ENCODE measurements at places on chromosomes 11 and 22. TPM values are rescaled to one million over a fixed set of nuclear protein-coding genes. Genes with fewer than 3 reads are reported as not detected.
A peak's percentile ranks its signal among the peaks of the same experiment; 100 is the strongest.

- no peak overlapping the region for H3K27ac ChIP-seq
- H3K36me3 ChIP-seq = no peaks in the 10 kb centered on the region
- DNase-seq = no peak
- H3K4me3 ChIP-seq = no peak overlapping the region
- H3K4me1 ChIP-seq = no peaks in the 10 kb centered on the region
Observed at GRCh38 chr11:112784323-112785073, 176.7 kb upstream of the NCAM1 start.

Gene OR8A1
- total RNA-seq = not detected

DNA sequence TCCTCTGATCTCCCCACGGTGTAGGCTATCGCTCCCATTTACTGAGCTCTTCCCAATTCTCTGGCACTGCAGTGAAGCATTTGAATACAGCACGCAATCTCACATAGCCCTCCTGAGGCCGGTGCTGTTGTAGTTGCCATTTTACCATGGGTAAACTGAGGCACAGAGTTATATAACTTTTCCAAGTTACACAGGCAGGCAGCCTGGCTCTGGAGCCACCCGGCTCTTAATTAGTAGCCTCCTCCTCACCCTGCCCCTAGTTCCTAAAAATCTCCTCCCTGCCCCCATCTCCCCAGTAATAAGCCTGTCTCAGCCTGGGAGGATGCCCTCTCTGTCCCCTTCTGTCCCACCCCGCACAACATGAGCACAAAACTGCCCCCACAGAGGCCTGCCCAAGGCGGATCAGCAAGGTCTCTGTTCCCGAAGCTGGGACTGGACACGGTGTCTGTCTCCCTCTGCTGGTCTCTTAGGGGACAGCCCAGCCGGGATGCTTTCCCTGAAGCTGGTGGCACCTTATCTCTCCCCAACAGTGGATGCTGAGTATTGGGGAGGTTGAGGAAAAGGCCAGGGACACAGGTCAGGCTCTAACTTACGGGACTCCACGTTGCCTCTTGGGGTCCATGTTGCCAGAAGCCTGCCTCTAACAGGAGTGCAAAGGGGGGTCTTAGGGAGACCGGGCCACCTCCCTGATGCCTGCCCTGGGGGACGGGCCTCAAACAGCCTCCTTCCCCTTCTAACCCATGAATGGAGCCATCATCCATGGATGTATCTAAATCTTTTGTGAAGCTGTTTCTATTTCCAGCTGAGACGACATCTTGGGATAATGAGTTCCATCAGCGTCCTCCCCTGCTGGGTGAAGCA is 9.1 kb upstream of the CLCF1 start:
- no peaks in the 10 kb centered on the region for H3K27me3 ChIP-seq
- H3K4me1 ChIP-seq = peaks cover 25% of the 10 kb centered on the region
- DNase-seq = peak; percentile 94
- H3K36me3 ChIP-seq = no peaks in the 10 kb centered on the region

Gene UPB1
- 1.3 TPM for total RNA-seq

DNA sequence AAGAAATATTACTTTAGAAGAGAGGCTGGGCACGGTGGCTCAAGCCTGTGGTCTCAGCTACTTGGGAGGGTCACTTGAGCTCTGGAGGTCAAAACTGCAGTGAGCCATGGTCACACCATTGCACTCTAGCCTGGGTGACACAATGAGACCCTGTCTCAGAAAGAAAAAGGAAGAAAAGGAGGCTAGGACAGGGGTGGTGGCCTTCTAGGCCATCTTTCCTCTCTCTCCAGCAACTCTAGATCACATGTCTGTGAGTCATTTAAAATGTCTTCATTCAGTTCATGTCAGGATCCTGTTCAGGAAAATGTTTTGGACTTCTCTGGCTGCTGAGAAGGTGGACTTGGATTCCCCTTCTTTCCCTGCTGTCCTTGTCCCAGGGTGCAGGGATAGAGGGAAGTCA is 53.3 kb downstream of the PPFIA1 start:
- DNase-seq = no peak
- H3K27ac ChIP-seq = no peak overlapping the region
- no peaks in the 10 kb centered on the region for H3K27me3 ChIP-seq
- no peaks in the 10 kb centered on the region for H3K4me1 ChIP-seq
- peaks cover 8% of the 10 kb centered on the region for H3K36me3 ChIP-seq

- H3K27me3 ChIP-seq = no peaks in the 10 kb centered on the region
- no peak overlapping the region for H3K27ac ChIP-seq
- no peak overlapping the region for H3K4me3 ChIP-seq
- no peak for DNase-seq
Observed at GRCh38 chr11:130094614-130095013, 24.9 kb downstream of the APLP2 start.

DNA sequence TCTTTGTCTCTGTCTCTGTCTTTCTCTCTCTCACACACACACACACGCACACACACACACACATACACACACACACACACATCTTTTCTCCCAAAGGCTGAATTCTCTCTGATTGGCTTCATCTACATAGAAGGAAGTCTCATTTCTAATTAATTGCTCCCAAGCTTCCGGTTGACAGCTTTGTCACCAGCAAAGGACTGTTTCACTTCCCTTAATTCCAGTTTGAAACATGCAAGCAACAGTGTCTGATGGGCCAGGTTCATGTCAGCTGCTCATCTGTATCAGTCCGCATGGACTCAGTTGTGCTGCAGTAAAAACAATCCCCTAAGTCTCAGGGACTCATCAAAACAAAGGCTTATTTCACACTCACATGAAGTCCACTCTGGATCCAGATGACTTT is 16.2 kb upstream of the PVALB start:
- no peak overlapping the region for H3K4me3 ChIP-seq
- H3K27ac ChIP-seq = no peak overlapping the region
- H3K4me1 ChIP-seq = peaks cover 6% of the 10 kb centered on the region
- DNase-seq = peak; percentile 68
- H3K36me3 ChIP-seq = no peaks in the 10 kb centered on the region
- no peaks in the 10 kb centered on the region for H3K27me3 ChIP-seq

- H3K27ac ChIP-seq = no peak overlapping the region
- no peaks in the 10 kb centered on the region for H3K27me3 ChIP-seq
- DNase-seq = no peak
- peaks cover 51% of the 10 kb centered on the region for H3K4me1 ChIP-seq
Observed at GRCh38 chr22:23068096-23068831, 2.1 kb upstream of the GNAZ start.

DNA sequence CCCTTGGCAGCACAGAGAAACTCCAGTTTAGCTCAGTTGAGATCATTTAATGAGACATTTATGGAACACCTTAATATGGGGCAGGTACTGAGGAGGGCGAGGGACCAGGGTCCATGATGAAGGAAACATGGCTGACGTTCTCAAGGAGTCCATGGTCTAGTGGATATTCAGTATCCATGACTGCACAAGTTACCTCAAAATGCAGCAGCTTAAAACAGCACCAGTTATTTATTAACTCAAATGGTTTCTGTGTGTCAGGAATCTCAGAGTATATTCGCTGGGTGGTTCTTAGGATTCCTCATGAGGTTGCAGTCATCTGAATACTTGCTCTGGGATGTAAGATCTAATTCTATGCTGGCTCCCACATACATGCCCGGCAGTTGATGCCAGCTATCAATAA is 346.8 kb downstream of the LARGE1 start:
- H3K27ac ChIP-seq = no peak overlapping the region
- H3K4me1 ChIP-seq = peaks cover 57% of the 10 kb centered on the region
- no peaks in the 10 kb centered on the region for H3K36me3 ChIP-seq
- no peak overlapping the region for H3K4me3 ChIP-seq

DNA sequence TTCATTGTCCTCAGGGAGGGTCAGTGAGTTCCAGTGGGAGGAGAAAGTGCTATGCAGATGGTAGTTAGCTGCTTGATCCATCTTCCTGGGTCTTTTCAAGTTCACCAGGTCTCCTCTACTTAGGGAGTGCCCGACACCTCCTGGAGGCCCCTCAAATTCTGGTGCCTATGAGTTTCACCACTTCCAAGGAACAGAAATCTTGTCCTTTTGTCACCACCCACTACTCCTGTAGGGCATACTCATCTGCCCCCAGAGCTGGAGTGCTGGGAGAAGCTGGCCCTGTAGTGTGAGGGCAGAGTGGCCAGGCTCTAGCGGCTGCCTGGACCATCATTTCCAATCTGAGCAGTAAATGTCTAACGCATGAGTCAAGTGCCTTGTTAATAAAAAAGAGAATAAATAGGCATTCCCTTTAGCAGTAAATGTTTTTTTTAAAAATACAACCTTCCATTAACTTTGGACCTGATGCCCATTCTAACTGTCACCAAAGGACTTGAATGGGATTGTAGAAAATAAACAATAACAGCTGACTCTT is 12.5 kb downstream of the IRAG1 start:
- no peaks in the 10 kb centered on the region for H3K4me1 ChIP-seq
- no peak for DNase-seq
- no peaks in the 10 kb centered on the region for H3K36me3 ChIP-seq
- no peaks in the 10 kb centered on the region for H3K27me3 ChIP-seq
- H3K27ac ChIP-seq = no peak overlapping the region

GRCh38 chr11:103988595-103988969 is 47.9 kb upstream of the DDI1 start:
- H3K4me1 ChIP-seq = peaks cover 10% of the 10 kb centered on the region
- peaks cover 72% of the 10 kb centered on the region for H3K36me3 ChIP-seq
- H3K27me3 ChIP-seq = no peaks in the 10 kb centered on the region
- DNase-seq = no peak
- H3K27ac ChIP-seq = peak overlapping the region; percentile 10

Gene C11orf52
- total RNA-seq = not detected

Gene OR5A2
- not detected for total RNA-seq

GRCh38 chr11:14148653-14149273 is 186.2 kb downstream of the SPON1 start:
- H3K4me1 ChIP-seq = no peaks in the 10 kb centered on the region
- DNase-seq = peak; percentile 62
- no peak overlapping the region for H3K27ac ChIP-seq
- H3K36me3 ChIP-seq = no peaks in the 10 kb centered on the region

DNA sequence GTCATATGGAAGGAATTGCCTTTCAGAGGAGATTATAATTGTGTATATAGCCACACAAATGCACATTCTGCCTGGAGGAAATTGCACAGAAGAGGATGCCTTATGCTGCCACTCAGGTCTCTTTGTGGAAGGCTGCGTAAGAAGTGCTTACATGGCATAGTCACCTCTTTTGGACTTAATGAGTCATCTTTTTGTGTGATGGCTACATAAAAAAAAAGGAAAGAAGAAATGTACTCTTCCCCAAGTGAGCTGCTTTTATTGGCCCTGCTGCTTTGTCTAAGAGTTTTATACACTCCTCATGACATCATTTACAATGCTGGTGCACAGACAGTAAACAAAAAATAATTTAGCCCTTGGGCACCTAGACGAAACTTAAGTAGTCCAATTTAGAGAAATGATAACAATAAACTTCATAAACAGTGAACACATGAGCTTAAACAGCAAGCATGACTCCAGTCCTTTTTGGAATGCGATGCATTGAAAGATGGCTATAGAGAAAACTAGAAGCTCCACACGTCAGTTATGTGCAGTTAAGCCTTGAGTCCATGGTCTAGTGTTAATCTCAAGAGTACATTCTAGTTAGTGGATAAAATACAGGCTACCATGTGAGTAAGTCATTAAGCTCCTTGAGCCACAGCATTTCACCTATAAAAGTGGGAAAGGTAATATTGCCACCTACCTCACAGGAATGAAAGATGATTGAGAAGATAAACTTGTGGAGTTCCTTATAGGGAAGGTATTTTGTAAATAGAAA is 12.0 kb downstream of the CSTPP1 start:
- H3K36me3 ChIP-seq = peaks cover 6% of the 10 kb centered on the region
- H3K4me1 ChIP-seq = no peaks in the 10 kb centered on the region
- H3K27ac ChIP-seq = no peak overlapping the region
- no peaks in the 10 kb centered on the region for H3K27me3 ChIP-seq

Gene SCGB2A2
- total RNA-seq = not detected

Gene GPR83
- 0.11 TPM for total RNA-seq

GRCh38 chr11:115221461-115222069 is 282.6 kb downstream of the CADM1 start:
- no peaks in the 10 kb centered on the region for H3K36me3 ChIP-seq
- no peaks in the 10 kb centered on the region for H3K4me1 ChIP-seq
- no peak overlapping the region for H3K4me3 ChIP-seq
- no peaks in the 10 kb centered on the region for H3K27me3 ChIP-seq

- no peak overlapping the region for H3K27ac ChIP-seq
- H3K4me1 ChIP-seq = no peaks in the 10 kb centered on the region
- DNase-seq = no peak
- no peak overlapping the region for H3K4me3 ChIP-seq
- H3K36me3 ChIP-seq = no peaks in the 10 kb centered on the region
Observed at GRCh38 chr11:131840545-131840944, 470.1 kb downstream of the NTM start.

DNA sequence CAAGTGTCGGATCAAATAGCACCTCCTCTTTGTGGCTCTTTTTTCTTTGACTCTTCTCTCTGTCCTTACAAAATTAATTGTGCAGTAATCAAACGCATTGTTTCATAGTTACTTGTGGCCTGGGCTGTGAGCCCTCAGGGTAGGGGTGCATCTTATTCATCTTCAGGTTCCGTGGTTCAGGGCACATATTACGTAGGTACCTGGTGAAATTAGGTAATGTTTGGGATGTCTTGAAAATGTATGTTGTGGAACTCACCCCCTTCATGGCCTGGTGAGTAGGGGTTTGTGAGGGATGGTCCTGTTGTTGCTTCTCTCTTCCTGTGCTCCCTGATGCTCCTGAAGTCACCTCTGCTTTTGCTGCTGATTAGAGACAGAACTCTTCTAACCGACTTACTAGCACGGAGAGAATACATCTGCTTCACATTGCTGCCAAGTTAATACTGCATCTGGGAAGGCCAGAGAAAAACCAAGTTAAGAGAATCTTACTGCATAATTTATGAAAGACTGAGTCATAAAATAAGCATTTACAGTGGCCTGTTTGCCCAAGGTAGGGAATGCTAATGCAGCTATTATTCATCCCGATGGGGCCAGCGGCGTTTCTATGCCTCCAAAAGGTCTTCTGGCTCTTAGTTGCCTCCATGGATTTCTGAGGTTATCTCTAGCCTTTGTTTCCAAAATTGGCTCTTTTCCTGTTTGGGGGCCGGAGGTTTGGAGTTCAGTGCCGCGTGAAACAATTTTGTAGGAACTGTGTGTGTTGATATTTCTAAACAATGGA is 66.9 kb downstream of the TBC1D22A start:
- no peak overlapping the region for H3K4me3 ChIP-seq
- H3K27me3 ChIP-seq = no peaks in the 10 kb centered on the region
- no peaks in the 10 kb centered on the region for H3K4me1 ChIP-seq
- DNase-seq = no peak

- H3K4me1 ChIP-seq = peaks cover 10% of the 10 kb centered on the region
- no peak overlapping the region for H3K27ac ChIP-seq
- no peaks in the 10 kb centered on the region for H3K36me3 ChIP-seq
- no peak for DNase-seq
- H3K4me3 ChIP-seq = no peak overlapping the region
Observed at GRCh38 chr11:117820071-117820470, 4.5 kb downstream of the FXYD2 start.

Gene SMIM35
- 0.04 TPM for total RNA-seq

Gene PGA4
- total RNA-seq = not detected

Gene APOA5
- not detected for total RNA-seq

- H3K4me1 ChIP-seq = no peaks in the 10 kb centered on the region
- DNase-seq = peak; percentile 53
- no peaks in the 10 kb centered on the region for H3K27me3 ChIP-seq
- no peaks in the 10 kb centered on the region for H3K36me3 ChIP-seq
- H3K27ac ChIP-seq = no peak overlapping the region
- no peak overlapping the region for H3K4me3 ChIP-seq
Observed at GRCh38 chr11:32172848-32173834, 82.3 kb downstream of the RCN1 start.
